ENCODE measurements at places on chromosomes 5 and 9.

DNA sequence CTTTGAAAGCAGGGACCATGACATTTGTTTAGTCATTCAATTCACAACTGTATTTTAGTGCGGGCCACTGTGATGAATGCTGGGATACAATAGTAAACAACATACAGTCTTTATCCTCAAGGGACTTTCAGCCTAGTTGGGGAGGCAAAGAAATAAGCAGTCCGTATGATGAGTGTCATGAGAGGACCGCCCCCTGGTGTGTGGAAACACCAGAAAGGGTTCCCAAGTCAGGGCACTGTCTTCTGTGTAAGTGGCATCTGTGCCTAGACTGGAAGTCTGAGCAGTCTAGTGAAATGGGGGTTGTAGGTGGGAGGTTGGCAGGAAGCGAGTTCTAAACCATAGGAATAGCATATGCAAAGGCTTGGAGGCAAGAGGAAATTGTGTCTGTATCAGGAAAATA, 6.8 kb downstream of the C9orf43 start:
- DNase-seq = no peak

- DNase-seq = no peak
Observed at GRCh38 chr9:79660615-79661014, 88.8 kb downstream of the TLE4 start.

DNA sequence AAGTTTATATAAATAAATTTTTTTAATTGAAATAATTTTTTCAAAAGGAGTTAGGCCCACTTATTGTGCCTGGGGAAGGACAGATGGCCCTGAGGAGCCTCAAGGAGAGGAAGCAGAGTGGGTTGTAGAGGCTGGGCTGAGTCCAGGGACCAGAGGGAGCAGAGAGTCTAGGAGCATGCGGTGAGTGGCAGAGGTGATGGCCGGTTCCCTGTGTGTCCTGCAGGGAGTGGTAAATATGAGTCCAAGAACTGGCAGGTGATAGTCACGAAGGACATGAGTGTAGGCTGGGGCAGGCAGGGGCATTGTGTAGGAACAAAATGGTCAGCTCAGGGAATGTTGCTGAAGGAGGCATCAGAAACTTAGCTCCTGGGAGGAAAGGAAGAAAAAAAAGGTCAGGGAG, 8.3 kb upstream of the BTNL9 start:
- no peak for DNase-seq

DNA sequence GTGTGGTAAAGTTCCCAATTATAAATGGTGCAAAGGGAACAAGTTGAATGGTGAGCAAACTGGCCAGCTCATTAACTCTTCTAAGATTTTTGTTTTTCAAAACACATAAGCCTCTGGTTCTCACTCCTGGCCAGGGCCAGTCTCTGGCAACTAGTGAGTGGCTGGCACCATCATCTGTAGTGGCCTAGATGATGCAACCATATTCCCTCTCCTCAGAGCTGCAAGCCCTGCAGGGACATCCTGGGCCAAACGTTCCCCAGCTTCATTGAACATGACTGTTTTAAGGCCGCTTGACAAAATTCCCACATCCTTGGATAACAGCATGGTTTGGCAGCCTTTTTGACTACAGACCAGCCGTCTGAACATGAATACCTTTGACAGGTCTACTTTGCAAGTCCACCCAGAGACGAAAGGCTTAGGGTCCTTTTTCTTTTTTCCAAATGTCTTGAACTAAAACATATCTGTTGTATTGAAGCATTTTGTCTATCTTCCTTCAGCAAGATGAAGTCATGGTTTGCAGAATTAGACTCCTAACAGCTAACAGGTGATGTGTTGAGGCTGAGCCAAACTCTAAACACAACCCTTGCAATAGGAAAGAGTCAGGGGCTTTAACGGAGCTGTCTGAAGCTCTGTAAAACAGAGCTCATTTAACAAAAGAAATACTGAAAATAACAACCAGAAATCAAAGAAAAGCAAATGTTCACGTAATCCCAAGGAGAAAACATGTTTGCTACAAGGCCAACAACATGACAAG, 23.8 kb downstream of the MACROH2A1 start:
- no peak for DNase-seq

GRCh38 chr5:119269061-119269944, 86.5 kb upstream of the TNFAIP8 start:
- no peak for DNase-seq

DNA sequence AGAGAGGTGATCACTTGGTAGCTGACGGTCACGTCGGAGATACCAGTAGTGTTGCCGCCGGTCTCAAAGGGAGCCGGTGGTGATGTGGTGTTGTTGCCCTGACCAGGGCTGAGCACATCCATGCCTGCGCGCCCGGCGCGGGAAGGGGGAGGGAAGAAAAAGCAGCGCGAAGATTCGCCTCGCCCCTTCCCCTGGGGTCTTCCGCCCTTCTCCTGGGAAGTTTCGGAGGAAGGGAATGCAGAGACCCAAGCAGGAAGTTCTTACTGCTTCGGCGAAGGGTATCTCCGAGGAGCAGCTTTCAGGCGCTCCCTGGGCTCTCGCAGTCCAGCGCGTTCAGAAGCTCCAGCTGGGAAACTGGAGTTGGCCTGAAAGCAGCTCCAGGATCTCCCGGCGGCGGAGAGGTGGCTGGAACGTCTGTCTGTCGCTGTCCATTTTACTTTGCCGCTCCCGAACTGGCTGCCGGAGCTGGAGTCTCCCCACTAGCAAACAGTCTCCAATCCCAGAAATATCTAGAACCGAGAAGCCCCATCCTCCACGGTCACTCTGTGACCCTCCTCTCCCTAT, 565 bp downstream of the HTR1A start:
- DNase-seq = no peak

DNA sequence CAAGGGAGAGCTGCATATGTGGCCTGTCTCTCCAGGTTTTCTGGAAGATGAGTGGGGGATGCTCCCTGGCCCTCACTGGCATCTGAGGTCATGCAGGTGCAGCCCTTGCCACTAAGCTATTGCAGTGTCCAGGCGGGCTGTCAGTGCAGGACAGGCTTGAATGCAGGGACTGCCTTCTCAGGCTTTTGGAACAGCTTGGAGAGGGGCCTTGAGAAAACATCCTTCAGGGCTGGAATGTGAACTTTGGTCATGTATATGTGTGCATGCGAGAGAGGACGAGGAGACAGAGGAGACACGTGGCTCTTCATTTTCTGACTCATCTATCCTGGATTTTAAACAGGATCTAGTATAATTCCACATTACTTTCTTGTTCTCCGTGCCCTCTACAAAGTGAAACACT, 90.3 kb downstream of the MACROH2A1 start:
- no peak for DNase-seq

GRCh38 chr9:124414612-124415011, 630 bp downstream of the PSMB7 start:
- DNase-seq = no peak

DNA sequence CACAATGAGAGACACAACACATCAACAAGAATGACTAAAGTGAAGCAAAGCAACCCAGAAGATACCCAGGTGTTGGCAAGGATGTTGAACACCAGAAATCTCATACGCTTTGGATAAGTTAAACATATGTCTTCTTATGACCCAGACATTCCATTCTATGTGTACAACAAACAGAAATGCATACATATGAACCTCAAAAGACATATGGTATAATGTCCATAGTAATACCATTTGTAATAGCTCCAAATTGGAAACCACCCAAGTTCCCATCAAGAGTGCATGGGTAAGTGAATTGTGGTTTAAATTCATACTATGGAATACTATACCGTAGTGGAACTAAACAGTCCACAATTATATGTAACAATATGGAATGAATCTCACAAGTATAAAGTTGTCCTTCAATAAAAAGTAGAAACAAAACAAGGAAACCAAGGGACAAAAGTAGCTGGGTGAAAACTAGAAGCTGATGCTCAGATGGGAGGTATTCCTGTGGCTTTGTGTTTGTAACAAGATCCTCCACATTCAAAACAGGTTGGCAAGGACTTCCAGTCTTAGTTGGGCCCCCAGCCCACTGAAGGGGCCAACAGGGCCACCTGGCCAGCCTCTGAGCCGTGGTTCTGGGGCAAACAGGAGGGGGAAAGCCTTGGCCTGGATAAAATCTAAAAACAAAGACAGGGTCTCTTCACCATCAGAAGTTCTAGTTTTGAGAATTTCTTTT, 171.8 kb upstream of the PITX1 start:
- DNase-seq = no peak

DNA sequence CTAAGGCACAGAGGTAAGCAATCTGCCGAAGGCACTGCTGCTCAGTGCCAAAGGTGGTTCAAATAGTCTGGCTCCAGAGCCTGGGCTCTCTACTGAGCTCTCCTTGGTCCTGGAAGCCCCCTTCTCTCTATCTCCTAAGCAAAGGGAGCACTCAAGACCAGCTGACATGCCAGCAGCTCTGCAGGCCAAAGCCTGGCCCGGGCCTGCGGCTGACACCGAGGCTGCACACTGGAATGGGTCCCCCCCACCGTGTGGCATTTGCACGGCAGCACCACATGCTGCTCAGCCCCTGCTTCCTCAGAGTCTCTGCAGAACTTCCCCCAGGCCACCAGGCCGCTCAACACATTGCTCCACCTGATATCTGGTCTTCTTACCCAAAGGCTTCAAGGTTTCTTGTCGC, 57.8 kb upstream of the GOLPH3 start:
- DNase-seq = no peak

DNA sequence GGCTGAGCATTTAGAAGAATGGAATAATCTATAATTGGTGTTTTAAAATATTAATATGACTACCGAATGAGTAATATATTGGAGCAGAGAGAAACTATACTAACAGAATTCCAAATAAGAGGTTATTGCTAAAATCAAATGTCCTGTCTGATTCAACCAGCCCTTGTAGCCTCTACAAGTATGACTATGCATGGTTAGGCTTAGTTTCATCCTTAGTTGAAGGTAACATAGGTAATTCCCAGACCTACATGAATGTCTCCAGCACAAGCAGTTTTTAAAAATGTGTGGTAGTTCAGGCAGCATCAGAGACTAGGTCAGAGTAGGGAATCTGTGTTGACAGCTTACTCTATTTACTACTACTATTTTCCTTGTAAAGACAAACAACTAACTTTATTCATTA, 51.7 kb upstream of the SLC27A6 start:
- no peak for DNase-seq

DNA sequence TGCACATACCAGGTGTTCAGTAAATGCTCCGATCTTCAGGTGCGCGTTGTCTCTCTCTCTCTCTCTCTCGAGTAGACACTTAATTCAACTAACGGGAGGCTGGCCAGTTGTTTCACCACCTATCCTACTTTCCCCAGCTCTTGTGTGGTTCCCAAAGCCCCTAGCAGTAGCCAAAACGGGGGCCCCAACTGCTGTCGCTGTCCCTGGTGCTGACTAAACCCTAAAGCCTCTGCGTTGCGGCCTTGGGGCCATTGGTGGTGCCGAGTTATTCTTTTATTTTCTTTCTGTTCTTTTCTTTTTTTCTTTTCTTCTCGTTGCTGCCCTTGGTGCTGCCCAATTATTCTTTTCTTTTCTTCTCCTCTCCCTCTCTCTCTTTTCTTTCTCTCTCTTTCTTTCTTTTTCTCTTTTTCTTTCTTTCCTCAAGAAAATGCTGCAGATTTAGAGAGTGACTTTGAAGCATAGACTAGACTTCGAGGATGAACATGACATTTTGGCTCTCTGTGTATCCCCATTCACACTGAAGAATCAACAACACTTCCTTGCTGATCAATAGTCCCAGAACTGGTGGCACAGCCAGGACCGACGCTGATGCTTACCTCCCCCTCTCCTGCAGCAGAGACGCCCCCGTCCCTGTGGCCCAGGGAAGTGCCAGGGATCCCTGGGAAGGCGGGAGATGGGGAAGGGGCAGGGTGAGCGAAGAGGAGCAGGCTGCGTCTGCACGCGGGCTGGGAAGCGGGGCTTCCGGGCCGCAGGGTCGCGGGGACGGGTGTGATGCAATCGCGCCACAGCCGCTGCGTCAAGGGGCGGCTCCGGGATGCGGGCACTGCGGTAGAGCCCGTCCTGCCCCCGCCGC, at the start of gene FBLL1:
FBLL1 (plus strand) TSS at position 785 of the 853 bp plus-strand sequence. CDS start 200 bp downstream, outside the sequence.
- DNase-seq = no peak

- no peak for DNase-seq
Observed at GRCh38 chr9:107438211-107439031, 51.1 kb downstream of the KLF4 start.

GRCh38 chr9:68446836-68447235, 90.4 kb downstream of the PGM5 start:
- DNase-seq = no peak

DNA sequence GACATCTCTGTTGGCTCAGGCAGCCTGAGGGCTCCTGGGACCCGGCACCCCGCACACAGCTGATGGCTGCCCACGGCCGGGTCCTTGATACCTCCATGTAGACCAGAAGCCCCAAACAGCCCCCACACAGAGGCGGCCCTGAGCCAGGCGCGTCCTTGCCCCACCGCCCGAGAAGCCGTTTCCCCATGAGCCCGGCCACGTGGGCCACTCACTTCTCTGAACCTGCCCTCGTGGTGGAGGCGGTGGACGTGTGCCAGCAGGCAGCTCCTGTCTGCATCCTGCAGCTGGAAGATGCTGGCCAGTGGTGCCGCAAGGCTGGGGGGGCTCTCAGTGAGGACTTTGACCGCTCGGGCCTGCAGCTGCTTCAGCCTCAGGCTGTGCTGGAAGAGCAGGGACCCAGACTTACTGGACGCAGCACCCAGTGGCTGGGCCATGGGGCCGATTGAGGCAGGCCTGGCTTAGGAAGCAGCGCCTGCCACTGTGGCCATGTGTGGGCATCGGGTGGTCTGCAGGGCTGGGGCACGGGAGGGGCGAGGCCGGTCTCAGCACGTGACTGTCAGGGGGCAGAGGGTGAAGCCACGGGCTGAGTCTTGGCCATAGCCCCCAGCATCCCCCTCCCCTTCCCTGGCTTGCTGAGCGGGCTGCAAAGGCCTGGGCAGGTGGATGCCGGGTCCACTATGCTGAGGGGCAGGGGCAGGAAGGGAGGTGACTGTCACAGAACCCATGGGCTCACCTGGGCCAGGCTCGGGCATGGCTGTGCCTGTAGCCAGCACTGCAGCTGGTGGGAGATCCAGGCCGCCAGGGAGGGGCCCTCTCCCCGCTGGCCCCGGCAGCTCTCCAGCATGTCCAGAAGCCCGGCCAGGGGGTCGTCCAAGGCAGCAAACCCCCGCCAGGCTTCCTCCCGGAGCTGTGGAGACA, 50.0 kb downstream of the EXD3 start:
- no peak for DNase-seq

DNA sequence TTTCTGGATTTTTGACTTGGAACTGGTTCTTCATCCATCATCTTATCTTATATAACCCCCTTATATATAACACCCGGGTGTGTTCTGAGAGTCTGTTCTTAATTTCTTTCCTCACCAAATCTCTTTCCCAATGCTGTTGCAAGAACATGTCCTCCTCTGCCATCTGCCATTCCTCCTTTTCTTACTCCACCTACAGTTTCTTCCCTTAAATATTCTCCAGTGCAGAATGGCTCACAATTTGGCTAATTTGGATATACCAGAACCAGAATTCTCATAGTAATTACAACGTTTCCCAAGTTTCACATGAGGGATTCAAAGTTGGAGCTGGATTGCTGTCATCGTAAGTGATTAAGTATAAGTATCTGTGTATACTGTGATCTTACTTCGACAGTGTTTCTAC, 28.0 kb downstream of the SKP2 start:
- no peak for DNase-seq

GRCh38 chr9:2015581-2016407, 647 bp downstream of the SMARCA2 start:
- DNase-seq = no peak

- DNase-seq = no peak
Observed at GRCh38 chr9:103188781-103189350, 193.7 kb downstream of the CYLC2 start.
